ENCODE measurements at places on chromosomes 16 and 17.

GRCh38 chr16:5349670-5350517, 252.3 kb upstream of the EEF2KMT start:
- DNase-seq: no peak

GRCh38 chr17:74964988-74965622, 7.5 kb downstream of the HID1 start:
- DNase-seq: no peak

- no peak for DNase-seq
These were observed 108.3 kb upstream of the FAM20A start for GRCh38 chr17:68709461-68709860.

GRCh38 chr17:40355123-40355803, 9.3 kb downstream of the GJD3 start:
- peak; percentile 59 for DNase-seq

- peak; percentile 94 for DNase-seq
These were observed 79.2 kb upstream of the LGALS9 start for GRCh38 chr17:27551701-27552248.

- peak; percentile 96 for DNase-seq
These were observed 135.4 kb upstream of the CHMP6 start for GRCh38 chr17:80855948-80856862.

DNA sequence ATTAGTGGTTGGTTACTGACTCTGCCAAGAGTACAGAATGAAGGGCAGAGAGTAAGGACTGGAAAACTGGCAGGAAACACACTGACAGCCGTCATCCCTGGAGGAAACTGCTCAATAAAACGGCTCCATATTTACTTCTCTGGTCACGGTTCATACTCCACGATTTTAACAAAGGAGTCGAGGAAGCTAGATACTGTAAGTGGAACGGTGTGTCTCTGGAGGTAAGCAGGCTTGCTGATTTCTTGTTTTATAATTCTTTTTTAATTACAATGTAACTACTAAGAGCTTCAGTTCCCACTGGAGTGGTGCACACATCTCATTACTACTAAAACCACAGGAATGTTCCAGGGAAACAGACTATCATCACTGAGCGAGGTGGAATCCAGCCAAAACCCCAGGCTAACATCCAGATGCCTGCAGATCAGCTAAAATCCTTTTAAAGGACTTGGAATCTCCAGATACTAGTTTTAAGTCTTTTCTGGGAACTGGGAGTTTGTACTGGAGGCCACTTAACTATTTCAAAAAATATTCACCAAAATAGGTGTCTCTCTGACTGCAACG, 17.8 kb downstream of the SERPINF1 start:
- DNase-seq: peak; percentile 73
